ENCODE measurements at places on chromosomes 16 and 17.

- DNase-seq = no peak
Observed at GRCh38 chr16:13300066-13300840, 398.9 kb downstream of the SHISA9 start.

DNA sequence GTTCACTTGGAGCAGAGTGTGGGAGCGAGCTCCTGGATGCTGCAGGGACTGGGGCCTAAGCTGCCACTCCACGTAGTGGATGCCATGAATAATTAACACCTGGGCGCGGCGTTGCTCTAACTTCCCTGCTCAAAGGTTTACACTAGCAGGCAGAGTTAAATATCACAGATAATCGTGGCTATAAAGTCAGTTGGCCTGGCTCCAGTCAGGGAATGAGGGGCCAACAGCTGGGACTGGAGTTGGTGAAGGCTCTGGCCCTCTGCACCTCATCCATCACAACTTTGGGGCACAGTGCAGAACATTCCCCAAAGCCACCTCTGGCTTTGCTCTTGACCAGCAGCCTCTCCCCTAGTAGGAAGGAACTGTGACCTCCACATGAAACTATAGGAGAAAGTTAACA is 10.9 kb downstream of the HOXB4 start:
- DNase-seq = no peak

- no peak for DNase-seq
Observed at GRCh38 chr17:63555500-63556156, 5.4 kb downstream of the DCAF7 start.

DNA sequence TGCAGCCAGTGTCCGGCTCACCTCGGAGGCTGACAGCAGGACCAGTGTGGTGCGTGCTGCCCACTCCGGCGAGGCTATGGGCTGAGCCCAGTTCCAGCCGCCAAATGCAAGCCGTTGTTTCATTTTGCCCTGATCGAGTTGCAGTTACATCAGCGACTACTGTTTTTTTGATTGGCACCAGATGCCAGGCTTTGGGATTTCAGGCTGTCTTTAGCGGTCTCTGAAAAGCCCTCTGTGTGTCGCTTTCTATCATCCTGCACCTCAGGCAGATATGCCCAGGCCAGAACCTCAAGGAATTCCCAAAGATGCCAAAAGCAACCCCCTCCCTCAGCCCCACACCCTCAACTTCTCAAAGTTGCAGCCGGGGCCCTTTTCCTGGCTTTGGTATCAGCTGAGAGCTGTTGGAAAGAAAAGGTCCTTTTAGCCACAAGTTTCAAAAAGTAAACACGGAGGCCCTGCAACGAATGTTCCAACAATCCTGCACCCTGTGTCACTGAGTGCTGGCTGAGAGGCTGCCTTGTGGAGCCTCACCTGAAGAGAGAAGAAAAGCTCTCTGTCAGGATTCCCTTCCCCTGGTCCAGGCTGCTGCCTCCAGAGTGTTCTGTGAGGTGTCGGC is 58.9 kb downstream of the WWP2 start:
- peak; percentile 63 for DNase-seq

DNA sequence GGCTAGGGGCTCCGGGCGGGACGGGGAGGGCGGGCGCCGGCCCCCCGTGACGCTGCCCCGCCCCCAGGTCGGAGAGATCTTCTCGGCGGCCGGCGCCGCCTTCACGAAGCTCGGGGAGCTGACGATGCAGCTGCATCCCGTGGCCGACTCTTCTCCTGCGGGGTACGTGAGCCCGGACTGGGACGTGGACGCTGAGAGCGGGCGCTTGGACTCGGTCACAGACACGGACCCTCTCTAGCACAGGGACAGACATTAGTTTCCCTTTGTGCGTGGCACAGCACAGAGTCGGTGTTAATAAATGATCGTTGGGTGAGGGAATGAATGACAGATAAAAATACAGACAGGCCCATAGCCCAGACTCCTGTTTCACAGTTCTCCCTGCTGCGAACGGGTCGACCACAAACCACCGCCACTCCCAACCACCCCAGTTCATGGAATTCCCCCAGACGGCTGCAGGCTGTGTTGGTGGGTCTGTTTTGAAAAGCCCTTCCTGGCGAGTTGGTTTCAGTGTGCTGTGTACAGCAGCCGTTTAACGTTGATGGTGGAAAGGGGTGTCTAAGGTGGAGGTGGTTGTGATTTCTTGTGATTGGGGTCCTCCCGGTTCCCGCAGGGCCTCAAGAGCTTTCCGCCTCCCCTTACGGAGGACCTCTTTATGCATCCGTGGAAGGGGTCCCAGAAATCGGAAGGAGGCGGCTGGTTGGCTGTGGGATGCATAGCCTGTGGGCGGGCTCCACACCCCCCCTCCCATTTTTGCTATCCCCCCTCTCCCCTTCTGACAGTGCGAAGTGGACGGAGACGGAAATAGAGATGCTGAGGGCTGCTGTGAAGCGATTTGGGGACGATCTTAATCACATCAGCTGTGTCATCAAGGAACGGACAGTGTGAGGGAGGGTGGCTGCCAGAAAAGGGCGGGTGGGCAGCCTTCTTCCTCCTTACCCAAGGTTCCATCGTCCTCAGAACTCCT is 2.9 kb downstream of the RNASEK start:
- no peak for DNase-seq

DNA sequence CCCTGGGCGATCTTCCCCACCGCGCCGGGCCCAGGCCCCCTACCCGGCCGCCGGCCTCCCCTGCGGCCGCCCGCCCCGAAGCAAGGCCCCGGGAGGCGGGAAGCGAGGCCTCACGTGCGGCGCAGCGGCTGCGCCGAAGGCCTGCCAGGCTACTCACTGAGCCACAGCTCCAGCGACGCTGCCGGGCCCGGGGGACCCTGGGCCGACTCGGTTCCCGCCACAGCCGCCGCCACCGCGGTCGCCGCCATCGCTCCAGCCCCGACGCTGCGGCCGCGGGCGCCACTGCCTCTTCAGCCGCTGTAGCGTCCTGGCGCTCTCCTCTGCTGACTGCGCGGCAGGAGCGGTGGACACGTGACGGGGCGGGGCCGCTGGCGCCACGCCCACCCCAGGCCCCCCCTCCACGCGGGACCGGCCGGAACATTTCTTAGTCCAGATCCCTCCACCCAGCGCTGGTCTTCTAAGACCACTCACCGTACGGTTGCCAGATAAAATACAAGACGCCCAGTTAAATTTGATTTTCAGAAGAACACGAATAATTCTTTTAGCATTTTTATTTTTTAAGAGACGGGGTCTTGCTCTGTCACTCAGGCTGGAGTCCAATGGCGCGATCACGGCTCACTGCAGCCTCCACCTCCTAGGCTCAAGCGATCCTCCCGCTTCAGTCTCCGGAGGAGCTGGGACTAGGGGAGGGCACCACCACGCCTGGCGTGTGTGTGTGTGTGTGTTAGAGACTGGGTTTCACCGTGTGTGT is at the start of gene GGA2:
GGA2 (minus strand) TSS at position 331 of the 751 bp plus-strand sequence; CDS start at position 248, 83 bp downstream.
- peak; percentile 93 for DNase-seq

DNA sequence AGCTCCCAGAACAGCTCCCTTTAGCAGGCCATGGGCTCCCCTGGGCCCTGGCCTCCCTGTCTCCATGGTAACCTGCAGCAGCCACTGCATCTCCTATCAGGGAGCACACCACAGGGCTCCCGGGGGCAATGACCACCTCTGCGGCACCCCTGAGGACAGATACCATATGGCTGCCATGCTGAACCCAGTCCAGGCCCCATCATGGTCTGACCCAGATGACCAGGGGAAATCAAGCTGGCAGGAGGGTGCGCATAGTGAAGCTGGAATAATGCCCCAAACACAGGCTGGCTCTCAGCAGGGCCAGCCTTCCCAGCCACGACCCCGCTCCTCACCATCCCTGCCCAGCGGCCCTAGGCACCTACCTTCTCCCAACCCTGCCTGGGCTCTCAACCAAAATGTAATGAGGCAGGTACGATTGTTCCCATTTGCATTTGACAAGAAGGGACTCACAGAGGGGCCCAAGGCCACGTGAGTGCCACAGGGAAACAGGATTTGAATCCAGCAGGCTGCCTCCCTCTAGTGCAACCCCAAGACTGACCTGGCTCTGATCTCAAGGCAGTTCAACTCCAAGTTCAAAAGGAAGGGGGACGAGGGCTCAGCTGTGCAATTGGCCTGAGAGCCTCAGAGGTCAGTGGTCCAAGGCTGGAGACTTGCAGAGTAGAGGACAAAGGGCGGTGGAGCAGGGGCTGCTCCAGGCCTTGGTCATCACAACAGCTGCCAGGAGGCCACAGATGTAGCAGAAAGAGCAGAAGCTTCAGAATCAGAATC is 2.4 kb downstream of the RUNDC3A start:
- no peak for DNase-seq

DNA sequence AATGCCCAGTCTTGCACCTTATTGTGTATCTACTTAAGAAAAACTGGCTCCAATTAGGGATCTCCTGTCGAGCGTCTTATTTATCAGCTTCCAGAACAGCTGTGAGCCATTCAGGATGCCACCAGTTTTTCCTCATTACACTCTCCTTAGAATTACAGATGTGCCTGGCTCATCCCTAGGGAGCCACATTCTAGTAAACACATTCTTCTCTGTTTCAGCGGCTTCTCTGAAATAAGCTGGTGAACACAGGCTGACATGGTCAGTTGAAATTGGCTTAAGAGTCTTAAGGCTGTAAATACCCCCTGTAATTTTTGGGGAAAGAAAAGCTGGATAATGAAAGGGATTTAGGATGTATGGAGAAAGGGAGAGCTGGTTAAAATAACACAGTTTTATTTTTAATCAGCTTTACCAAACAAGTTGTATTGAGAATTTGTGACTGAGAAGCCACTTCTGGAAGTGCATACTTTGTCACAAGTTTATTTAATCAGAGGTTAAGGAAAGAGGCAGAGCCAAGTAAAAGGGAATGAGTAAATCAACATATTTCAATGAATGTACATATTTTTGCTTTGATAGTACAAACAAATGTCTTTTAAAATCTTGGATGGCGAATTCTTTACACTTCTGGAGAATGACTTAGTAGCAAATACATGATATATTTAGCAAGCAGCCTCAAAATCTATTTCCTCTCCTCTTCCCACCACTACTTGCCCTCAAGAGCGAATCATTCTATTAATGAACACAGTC is 562.0 kb upstream of the GOT2 start:
- DNase-seq = no peak

DNA sequence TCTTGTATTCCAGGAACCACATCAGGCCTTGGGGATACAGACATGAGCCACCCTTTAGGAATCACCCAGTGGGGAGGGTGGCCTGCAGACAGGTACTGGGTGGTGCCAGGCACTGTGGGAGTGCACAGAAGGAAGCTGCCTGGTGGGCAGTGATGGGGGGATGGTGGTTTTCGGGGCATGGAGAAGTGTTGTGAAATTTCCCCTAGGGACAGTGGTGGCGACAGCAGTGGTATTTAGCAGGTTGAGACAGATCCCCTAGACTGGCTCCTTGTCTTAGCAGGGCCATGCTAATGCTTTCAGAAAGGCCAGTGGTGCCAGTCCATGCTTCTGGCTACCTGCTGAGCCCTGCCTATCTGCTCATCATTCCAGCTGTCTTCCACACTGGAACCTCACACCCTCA is 129.6 kb downstream of the SPACA3 start:
- no peak for DNase-seq

DNA sequence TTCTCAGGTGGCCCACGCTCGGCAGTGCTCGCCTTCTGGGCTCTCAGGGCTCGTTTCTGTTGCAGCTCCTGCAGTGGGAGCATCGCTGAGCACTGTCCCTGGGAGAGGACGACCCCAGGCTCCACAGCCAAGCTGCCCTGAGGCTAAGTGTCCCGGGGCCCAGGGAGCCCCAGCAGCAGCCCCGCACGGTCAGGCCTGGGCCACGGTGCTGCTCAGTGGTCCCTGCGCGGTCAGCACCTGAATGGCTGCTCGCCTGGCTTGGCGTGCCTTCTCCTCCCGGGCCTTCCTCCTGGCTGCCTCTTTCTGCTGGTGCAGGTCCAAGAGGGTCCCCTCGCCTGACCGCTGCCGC is 23.3 kb downstream of the CEP131 start:
- DNase-seq = no peak

- peak; percentile 86 for DNase-seq
Observed at GRCh38 chr17:29572691-29573557, 4.4 kb downstream of the TP53I13 start.

DNA sequence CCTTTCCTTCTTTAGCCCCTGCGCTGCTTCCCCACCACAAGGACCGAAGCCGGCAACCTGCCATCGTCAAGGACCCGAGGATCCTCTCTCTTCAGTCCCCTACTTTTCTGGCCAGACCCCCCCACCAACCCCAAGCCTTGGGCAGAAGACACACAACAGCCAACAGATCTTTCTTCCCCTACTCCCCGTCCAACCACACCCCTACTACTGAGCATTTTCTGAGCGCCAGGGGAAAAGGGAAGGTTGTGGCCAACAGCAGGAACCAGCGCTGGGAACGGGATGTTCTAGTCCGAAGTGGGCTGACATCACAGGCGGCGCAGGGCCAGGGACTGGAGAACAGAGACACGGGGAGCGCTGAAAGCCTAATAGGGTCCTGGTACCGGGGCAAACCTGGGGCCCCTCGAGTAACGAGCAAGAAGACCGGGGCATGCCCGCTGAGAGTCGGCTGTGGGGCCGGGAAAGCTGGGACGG is 528 bp downstream of the PER1 start:
- DNase-seq = peak; percentile 53

DNA sequence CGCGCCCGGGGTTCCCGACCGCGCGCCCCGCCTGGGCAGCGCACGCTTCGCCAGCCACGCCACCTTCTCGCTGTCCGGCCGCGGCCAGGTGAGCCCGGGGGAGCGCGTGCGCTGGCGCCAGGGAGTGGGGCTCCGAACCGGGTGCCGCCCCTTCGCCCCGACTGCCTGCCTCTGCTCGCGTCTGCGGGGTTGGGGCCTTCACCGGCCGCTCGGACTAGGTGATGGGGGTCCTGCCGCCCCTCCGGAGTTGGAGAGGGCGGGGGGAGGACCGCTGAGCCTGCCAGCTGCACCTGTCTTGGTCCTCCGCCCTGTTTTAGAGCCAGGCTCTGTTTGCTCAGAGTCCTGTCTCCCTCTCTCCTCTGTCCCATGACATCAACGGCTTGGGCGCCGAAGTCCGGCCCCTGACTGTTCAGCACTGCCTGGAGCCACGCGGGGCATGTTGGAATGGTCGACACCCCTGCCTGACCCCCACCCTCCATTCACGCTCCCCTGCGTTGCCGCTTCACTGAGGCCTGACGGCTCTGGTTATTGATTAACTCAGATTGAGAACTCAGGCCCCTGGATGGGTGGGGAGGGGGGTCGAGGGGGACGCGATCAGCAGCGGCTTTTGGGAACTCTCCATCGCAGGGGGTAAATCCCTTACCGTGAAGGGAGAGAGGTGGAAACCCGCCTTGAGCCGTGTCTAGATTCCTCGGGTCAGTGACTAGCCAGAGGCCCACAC is 748 bp downstream of the SMTNL2 start:
- no peak for DNase-seq

DNA sequence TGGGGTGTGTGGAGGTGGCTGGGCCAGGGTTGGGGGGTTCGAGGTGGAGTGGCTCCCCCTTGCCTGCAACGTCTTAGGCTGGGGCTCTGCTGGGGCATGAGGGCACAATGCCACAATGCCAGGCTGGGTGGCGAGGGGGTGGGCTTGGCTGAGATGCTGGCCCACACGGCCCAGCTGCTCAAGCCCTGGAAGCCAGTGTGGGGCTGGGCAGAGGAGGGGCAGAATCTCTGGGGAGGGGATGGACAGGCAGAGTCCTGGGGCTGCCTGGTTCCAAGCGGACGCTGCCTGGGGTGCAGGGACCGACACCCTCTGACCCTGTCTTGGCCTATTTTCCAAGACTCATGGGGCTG is 37.5 kb upstream of the SSTR5 start:
- DNase-seq = no peak

GRCh38 chr16:30417529-30418349 is 10.3 kb downstream of the ZNF771 start:
- peak; percentile 95 for DNase-seq

- no peak for DNase-seq
Observed at GRCh38 chr16:50735629-50736122, 6.2 kb upstream of the CYLD start.

GRCh38 chr16:10827691-10828341 is 9.2 kb upstream of the TVP23A start:
- DNase-seq = peak; percentile 82

Measured in AG08396 (cell line).